ENCODE measurements at places on chromosomes 3 and 15. TPM values are rescaled to one million over a fixed set of nuclear protein-coding genes. Genes with fewer than 3 reads are reported as not detected.

DNA sequence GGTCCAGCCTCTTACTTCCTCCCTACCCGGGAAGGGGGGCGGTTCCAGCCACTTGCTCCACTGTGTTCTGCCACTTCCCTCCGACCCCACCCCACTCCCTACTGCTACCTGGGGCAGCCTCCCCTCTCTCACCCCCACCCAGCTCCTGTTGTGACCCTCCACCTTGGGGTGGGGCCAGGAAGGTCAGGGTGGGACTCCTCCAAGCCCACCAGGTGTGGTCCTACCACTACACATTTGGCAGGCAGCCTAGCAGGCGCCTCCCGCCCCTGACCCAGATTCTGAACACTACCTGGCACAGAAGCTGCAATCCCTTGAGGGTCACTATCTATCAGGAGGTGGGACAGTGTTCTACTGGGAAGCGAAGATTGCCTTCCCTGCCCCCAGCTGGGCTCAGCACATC, 13.7 kb upstream of the RAF1 start:
- DNase-seq = no peak
- H3K4me1 ChIP-seq = peaks cover 15% of the 10 kb centered on the region
- H3K4me3 ChIP-seq = no peak overlapping the region
- H3K36me3 ChIP-seq = no peaks in the 10 kb centered on the region
- H3K27me3 ChIP-seq = no peaks in the 10 kb centered on the region
- no peak overlapping the region for H3K27ac ChIP-seq

DNA sequence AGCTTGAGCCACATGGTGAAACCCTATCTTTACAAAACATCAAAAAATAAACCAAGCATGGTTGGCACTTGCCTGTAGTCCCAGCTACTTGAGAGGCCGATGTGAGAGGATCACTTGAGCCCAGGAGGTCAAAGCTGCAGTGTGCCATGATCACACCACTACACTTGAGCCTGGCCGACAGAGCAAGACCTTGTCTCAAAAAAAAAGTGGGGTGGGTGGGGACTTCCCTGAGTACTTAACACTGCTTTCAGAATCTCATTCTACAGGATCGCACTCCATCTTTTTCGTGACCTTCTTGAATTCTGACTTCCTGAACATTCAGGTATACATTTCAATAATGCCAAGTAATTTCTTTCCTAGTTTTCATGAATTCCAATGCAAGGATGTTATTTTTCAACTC, 91.3 kb downstream of the PDE8A start:
- no peak overlapping the region for H3K4me3 ChIP-seq
- peaks cover 12% of the 10 kb centered on the region for H3K36me3 ChIP-seq
- H3K27me3 ChIP-seq = no peaks in the 10 kb centered on the region
- DNase-seq = no peak
- peaks cover 5% of the 10 kb centered on the region for H3K4me1 ChIP-seq
- H3K27ac ChIP-seq = no peak overlapping the region

GRCh38 chr3:16704941-16705340, 99.7 kb upstream of the DAZL start:
- H3K27me3 ChIP-seq = peaks cover 30% of the 10 kb centered on the region
- no peak for DNase-seq
- H3K36me3 ChIP-seq = no peaks in the 10 kb centered on the region

- no peak overlapping the region for H3K4me3 ChIP-seq
- no peaks in the 10 kb centered on the region for H3K4me1 ChIP-seq
- H3K36me3 ChIP-seq = peaks cover 4% of the 10 kb centered on the region
- no peak for DNase-seq
These were observed 14.9 kb upstream of the PSTPIP1 start for GRCh38 chr15:76979996-76980520.

GRCh38 chr3:133271539-133271938, 128.3 kb upstream of the BFSP2 start:
- H3K4me3 ChIP-seq = no peak overlapping the region
- peaks cover 2% of the 10 kb centered on the region for H3K36me3 ChIP-seq
- H3K4me1 ChIP-seq = no peaks in the 10 kb centered on the region
- H3K27ac ChIP-seq = no peak overlapping the region

GRCh38 chr3:48394391-48394790, 22.4 kb downstream of the FBXW12 start:
- peaks cover 11% of the 10 kb centered on the region for H3K27me3 ChIP-seq
- no peak overlapping the region for H3K27ac ChIP-seq
- no peak overlapping the region for H3K4me3 ChIP-seq

- peaks cover 12% of the 10 kb centered on the region for H3K4me1 ChIP-seq
- H3K4me3 ChIP-seq = no peak overlapping the region
- H3K36me3 ChIP-seq = no peaks in the 10 kb centered on the region
- no peaks in the 10 kb centered on the region for H3K27me3 ChIP-seq
- no peak for DNase-seq
- H3K27ac ChIP-seq = peak overlapping the region; percentile 72
These were observed 62.7 kb upstream of the CD47 start for GRCh38 chr3:108153451-108153981.

Gene MED12L
- 2.4 TPM for total RNA-seq

Gene CCK
- total RNA-seq = not detected

Gene SH2D7
- total RNA-seq = not detected

Gene FGD5
- 0.22 TPM for total RNA-seq

Gene HRG
- not detected for total RNA-seq

Gene RHOV
- 0.12 TPM for total RNA-seq
